ENCODE measurements at places on chromosomes 11 and 22.

DNA sequence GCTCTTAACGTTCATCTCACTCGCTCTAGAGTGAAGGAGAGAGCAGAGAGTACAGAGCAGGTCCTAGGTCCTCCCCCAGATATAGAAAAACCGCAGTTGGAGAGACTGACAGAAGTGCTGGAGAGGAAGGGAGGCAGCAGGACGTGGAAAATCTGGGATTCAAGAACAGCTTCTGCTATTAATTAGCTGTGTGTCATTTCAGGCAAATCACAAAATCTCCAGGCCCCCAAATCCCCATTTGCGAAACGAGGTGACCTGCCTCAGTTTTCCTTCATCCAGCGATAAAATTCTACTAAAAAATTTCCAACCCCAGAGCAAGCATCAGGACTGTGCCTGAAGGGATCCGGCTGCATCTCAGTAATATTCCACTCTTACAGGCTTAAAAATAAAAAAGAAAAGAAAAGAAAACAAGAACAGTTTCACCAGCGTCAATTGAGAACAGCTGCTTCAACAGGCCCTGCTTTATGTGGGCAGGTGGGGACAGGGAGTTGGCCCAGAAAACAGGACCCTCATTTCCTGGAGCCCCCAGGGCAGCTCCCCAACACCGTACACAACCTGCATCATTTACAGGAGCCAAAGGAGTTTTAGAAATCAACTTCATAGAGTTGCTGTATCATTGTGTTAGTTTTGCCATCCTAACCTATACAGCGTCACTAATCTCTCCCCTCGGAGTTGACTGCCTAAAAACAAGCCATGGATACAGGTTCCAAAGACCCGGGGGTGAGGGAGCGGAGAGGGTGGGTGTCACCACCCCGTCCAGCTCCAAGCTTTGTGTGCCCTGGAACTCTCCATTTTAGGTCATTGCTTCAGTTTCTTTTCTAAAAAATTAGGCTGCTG lies 2.3 kb upstream of the MALAT1 start:
- no peak for DNase-seq

- no peak for DNase-seq
These were observed 101.0 kb upstream of the PARVA start for GRCh38 chr11:12276356-12276755.

DNA sequence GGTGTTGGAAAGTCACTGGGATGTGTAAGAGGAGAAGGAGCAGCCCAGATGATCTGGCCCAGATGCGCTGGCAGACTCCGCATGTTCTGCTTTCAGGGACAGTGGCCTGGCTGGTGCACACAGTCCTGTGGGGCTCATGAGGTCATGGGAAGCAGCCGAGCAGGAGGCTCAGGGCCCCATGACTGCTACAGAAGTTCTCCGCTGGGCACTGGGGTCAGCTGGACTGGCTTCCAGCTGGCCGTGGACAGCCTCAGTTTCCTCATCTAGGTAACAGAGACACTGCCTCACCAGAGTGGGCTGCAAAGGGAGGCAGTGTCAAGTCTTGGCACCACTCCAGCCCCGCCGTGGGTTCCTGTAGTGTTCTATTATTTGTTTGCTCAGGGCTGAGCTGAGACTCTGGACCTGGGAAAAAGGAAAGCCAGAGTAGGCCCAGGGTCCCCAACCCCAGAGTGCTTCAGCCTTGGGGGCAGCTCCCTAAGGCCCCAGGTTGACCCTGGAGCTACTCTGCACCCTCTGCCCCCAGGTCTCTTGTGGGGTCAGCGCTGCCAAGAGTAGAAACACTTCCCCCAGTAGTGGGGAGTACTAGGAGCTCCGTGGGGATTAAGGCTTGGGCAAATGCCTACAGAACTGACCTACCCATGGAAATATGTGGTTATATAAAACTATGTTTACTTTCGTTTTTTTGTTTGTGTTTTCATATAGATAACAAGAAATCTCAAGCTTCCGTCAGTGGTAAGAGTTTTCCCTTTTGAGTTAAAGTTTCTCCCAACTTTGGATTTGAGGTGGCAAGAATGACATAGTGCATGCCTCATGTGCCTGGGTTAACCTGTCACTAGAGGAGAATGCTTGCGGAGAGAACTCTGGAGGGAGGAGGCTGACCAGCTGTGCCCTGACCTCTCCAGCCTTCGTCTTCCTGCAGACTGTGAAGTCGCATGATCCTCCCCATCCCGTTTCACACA lies 45.3 kb downstream of the MED15 start:
- no peak for DNase-seq

DNA sequence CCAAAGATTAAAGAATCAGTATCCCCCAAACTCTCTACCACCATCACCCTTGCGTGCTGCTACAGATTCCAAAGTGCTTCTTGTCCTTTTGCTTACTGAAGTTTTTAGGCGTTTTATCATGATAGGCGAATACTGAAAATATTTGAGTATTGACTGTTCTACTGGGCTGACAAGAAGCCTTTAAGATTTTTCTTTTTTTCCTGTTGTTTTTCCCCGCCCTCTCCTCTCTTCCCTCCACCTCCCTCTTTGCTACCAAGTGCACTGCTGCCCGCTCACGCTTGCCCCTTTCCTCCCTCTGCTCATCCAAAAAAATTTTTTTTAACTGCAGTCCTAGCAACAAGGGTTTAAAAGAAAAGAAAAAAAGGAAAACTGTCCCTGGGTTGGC lies 679 bp downstream of the SPCS2 start:
- DNase-seq, result no peak

DNA sequence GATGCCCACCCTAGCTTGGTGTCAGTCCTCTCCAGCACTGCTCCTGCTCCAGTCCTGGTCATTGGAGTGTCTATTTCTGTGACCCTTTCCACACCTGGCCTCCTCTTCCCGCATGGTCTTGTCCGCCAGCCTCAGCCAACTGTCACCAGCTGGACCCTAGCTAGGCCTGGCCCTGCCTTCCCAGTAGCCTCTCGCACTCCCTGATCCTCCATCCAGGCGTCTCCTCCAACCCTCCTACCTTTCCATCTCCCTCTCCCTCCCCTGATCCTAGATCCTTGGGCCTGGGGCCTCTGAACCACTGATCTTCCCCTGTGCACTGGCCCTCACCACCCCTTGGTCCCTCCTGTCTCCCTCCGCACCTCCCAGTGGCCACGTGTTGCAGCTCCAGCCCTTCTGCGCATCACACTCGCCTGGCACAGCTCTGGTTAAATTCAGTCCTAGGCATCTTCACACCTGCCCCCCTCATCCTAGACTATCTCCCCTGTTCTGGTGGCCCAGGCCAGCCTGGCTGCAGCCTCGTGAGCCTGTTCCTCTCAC lies 9.9 kb downstream of the SYNGR1 start:
- DNase-seq, result no peak

GRCh38 chr11:100689141-100689540 lies 2.1 kb downstream of the ARHGAP42 start:
- no peak for DNase-seq

GRCh38 chr11:2812371-2812991 lies 73.1 kb downstream of the CDKN1C start:
- no peak for DNase-seq

DNA sequence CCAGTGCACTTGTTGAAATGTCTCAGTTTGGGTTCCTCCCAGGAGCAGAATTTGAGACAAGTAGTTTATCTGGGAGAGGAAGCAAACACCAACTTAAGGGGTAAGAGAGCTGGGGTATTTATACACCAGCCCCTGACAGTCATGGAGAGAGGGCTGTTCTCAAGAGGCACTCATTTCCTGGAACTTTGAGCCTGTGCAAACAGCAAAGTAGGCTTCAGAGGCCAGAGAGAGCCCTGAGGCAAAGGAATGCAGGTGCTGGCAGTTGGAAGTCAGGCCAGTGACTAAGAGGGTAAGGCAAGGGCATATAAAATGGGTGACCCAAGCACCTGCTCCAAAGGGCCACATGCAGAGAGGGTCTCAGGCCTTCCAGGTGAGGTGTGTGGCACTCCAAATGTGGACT lies 16.1 kb downstream of the MS4A18 start:
- DNase-seq, result no peak

GRCh38 chr11:1899090-1899489 lies 7.4 kb upstream of the PRR33 start:
- no peak for DNase-seq

DNA sequence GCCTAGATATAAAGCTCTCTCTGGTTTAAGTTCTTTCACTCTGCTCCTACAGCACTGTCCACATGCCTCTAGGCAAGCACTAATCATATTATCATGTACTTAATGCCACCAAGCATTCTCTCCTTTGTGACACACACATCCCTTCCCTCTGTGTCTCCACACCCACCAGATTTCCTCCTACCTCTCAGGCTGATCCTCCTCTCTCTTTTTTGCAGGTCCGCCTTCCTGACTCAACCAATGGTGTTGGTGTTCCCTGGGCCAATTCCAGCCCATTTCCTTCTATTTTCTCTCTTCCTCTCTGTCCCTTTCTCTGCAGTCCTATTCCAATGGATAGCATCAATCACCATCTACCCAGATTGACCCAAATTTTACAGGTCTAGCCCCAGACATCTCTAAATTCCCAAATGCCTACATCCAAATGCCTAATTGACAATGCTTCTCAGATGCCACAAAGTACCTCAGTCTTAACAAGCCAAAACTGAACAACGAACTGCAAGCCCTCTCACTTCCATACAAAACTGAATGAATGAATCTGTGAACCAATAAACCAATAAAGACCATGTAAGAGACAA lies 504 bp upstream of the ZNF215 start:
- DNase-seq, result no peak

DNA sequence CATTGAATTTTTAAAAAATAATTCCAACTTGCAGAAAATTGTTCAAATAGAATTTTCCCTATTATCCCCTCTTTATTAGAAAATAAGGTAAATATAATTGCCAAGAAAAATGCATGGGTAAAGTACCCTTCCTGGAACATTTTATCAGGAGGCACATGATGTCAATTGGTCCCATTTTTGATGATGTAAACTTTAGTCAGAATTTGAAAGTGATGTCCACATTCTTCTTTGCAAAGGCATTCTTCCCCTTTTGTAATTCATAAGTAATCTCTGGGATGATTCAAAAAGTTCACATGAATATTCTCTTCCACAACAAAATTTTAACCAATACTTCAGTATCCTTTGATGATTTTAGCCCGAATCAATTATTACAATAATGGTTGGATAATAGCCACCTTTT lies 86.9 kb upstream of the ANO3 start:
- no peak for DNase-seq

DNA sequence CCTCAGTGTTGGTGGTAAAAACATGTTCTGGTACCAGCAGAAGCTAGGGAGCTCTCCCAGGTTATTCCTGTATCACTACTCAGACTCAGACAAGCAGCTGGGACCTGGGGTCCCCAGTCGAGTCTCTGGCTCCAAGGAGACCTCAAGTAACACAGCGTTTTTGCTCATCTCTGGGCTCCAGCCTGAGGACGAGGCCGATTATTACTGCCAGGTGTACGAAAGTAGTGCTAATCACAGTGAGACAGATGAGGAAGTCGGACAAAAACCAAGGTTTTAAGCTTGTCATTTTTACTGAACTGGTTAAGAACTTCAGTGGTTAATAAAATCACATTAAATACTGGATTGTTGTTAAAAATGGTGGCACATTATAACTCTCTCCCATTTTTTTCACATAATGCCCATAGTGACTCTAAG lies 42.6 kb upstream of the VPREB1 start:
- DNase-seq, result no peak

- no peak for DNase-seq
These were observed 33.1 kb downstream of the TREH start for GRCh38 chr11:118646393-118646792.

GRCh38 chr22:47476231-47476630 lies 713.8 kb downstream of the TBC1D22A start:
- no peak for DNase-seq

DNA sequence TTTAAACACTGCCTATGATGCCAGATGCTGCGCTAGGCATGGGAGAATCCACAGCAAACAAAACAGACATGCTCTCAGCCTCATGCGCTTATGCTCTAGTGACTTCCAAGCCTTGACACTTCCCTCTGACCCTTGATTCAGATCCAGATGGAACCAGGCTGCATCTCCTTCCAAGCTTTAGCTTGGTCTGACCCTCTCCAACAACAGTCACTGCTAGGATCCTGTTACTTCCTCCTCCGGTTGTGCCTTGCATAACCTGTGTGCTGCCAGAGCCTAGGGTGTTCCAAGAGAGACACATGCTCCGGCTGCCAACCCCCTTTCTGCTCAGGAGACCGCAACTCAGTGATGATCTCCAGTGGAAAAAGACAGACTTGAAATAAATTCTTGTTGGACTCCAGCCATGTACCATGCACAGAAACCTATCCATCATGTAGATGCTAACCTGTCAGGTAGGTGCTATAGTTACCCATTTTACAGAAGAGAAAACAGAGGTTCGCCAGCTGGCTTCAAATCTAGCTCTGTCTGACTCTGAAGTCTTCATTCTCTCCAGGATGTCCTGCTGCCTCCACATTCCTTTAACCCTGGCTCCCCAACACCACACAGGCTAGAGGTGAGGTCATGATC lies 136.3 kb upstream of the TEAD1 start:
- no peak for DNase-seq

- no peak for DNase-seq
These were observed 627.8 kb upstream of the ANO5 start for GRCh38 chr11:21564833-21565682.

GRCh38 chr11:2573240-2574042 lies 126.4 kb downstream of the KCNQ1OT1 start:
- no peak for DNase-seq

DNA sequence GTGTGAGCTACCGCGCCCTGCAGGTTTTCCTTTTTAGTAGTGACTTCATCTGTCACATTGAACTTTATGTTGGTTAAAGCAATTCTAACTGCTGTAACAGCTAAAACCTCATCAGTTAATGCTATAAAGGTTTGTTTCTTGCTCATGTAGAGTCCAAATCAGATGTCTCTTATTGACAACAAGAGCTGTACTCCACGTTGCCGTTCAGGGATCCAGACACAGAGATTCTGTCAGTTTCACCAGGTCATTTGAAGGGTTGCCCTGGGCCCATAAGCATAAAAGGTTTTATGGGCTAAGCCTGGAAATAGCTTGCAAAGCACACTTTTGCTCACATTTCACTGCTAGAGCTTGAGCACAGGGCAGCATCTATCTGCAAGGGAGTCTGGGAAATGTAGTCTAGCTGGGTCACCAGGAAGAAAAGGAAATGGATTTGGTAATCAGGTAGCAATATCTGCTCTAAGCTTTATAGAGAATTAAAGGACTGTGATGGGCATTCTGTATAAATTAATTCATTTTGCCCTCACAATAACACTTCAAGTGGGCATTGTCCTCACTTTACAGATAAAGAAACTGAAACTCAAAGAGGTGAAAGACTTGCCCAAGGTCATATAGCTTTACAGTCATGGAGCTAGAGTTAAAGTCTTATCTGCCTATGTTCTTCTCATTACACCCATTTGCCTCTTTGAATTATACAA lies 25.2 kb upstream of the PTPRJ start:
- DNase-seq, result no peak

DNA sequence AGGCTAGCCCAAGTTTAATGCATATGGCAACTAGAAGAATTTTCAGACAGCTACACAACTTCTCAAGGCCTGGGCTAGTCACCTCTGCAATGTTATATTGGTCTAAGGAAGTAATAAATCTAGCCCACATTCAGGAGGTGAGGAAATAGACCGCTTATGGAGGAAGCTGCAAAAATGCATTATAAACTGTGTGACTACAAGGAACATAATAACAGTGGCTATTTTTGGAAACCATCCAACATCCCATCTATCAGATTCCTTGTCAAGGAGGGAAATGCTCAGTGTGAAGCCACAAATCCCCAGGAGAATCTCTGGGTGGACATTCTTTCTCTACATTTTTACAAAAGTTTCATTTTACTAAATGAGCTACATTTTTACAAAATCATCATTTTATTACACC lies 76.1 kb downstream of the BBOX1 start:
- no peak for DNase-seq
